ENCODE measurements at places on chromosomes 12 and 14.

DNA sequence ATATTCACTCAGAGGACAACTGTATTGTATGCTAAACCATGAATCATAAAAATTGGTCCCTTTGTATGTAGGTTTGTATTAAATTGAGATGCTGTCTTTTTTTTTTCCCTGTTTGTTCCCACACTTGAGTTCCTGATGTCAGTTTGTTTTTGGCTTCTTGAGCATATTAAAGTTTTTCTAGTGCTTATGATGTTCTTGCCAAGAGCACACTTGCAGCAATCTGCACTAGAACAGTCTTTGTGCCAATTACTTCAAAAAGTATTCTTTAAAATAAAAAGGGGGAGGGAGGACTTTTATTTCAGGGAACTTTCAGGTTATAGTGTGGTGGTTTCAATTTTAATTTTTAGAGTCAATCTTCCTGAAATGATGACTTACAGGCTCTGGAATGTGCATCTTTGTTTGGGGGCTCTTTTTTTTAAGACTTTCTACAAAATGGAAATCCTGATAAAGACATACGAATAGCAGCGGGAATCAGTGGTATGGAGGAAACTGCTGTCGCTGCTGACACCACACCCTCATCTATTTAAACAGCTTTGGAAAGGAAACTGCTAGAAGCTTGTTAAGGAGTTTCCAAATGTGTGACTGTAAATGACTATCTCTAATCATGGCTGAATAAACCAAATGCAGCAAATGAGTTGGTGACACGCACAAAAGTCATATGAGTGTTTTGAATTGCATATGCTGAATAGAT is 188.6 kb downstream of the EGLN3 start:
- no peak for DNase-seq

- DNase-seq = no peak
Measured at GRCh38 chr12:41465526-41465925, 277.4 kb downstream of the PDZRN4 start.

DNA sequence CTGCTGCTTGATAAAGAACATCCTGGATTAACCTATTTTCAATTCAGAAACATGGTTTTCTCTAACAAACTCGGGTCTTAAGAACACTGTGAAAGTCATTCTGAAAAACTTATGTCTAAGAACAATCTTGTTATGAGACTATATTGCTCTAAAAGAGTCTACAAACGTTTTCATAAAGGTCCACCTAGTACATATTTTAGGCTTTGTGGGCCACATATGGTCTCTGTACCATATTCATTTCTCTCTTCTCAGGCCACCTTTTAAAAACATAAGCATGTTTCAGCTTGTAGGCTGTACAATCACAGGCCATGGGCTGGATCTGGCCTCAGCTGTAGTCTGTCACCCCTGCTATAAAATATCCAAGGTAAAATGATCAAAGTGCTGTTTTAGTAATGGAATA is 39.9 kb downstream of the PPP4R3A start:
- DNase-seq = no peak

DNA sequence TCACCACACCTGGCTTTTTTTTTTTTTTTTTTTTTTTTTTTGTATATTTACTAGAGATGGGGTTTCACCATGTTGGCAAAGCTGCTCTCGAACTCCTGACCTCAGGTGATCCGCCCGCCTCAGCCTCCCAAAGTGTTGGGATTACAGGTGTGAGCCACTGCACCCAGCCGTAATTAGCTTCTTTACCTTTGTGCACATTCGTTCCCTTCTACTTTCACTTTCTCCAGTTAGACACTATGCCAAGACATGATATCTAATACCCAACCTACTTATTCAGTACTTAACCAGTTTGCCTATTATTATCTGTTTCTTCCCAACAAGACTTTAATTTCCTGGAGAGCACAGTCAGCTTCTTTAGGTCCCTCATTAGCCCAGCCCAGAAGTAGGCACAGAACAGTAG is 5.3 kb downstream of the STYK1 start:
- DNase-seq = no peak

- no peak for DNase-seq
Measured at GRCh38 chr14:88296351-88296750, 26.7 kb downstream of the KCNK10 start.
